NCI-H1694 (cell line): ENCODE measurements at places on chromosomes 4 and X.

DNA sequence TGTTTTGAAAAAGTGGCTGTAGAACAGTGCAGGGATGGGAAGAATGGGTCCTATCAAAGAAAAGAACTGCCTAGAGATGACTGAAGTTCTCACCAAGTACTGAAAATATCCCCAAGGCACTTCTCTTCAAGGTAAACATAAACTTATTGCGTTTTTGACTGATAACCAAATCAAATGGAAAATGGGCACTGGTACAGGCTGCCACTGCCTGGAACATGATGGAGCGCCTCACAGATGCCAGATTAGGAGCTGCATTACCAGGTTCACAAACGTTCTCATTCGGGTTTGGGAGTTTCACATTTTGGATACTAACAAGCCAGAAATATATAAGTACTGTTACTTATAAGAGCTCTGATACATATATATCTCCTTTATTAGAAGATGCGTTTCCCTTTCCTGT is 141.3 kb downstream of the CBR4 start:
- no peak for DNase-seq

- no peak for DNase-seq
Observed at GRCh38 chr4:140061659-140062289, 92.2 kb downstream of the MAML3 start.

DNA sequence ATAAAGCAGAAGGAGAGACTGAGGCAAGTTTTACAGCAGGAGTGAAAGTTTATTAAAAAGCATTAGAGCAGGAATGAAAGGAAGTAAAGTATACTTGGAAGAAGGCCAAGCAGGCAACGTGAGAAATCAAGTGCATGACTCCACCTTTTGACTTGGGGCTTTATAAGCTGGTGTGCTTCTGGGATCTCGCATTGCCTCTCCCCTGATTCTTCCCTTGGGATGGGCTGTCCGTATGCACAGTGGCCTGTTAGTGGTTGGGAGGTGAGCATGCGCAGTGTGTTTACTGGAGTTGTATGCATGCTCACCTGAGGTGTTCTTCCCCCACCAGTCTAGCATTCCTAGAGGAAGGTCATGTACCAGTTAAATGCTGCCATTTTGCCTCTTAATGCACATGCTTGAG is 29.1 kb upstream of the C1QTNF7 start:
- no peak for DNase-seq

DNA sequence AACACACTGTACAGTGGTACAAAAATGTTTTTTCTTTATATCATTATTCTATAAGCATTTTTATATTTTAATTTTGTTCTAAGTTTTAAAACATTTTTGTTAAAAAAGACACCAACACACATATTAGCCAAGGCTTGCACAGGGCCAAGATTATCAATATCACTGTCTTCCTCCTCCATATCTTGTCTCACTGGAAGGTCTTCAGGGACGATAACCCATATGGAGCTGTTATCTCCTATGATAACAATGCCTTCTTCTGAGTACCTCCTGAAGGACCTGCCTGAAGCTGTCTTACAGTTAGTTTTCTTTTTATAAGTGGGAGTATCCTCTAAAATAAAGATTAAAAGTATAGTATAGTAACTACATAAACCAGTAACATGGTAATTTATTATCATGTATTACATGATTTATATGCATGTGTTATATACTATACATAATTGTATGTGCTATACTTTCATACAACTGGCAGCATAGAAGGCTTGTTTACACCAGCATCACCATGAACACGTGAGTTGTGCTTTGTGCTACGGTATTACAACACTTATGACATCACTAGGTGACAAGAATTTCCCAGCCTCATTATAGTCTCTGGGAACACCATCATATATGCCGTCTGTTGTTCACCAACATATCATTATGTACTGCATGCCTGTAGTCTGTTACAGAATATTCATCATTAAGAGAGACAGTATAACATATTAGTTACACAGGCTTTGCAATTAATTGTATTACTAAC is 90.7 kb downstream of the WDFY3 start:
- DNase-seq: no peak

- no peak for DNase-seq
Observed at GRCh38 chr4:17526695-17527477, 11.9 kb downstream of the CLRN2 start.

DNA sequence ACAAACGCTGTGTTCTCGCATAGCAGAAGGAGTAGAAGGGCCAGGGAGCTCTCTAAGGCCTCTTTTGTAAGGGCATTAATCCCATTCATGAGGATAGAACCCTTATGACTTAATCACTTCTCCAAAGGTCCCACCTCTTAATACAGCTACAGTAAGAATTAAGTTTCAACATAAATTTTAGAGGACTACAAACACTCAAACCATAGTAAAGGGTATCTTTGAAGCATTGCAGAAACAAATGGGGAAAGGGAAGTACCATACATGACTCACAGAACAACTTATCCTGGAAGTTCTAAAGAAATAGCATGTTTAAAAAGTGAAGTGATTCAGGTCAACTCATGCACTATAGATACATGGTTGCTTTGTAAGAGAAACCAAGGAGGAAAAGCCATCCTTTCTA is 680.8 kb downstream of the RPA4 start:
- DNase-seq: no peak
